ENCODE measurements at places on chromosomes 5 and 9. TPM values are rescaled to one million over a fixed set of nuclear protein-coding genes. Genes with fewer than 3 reads are reported as not detected.

DNA sequence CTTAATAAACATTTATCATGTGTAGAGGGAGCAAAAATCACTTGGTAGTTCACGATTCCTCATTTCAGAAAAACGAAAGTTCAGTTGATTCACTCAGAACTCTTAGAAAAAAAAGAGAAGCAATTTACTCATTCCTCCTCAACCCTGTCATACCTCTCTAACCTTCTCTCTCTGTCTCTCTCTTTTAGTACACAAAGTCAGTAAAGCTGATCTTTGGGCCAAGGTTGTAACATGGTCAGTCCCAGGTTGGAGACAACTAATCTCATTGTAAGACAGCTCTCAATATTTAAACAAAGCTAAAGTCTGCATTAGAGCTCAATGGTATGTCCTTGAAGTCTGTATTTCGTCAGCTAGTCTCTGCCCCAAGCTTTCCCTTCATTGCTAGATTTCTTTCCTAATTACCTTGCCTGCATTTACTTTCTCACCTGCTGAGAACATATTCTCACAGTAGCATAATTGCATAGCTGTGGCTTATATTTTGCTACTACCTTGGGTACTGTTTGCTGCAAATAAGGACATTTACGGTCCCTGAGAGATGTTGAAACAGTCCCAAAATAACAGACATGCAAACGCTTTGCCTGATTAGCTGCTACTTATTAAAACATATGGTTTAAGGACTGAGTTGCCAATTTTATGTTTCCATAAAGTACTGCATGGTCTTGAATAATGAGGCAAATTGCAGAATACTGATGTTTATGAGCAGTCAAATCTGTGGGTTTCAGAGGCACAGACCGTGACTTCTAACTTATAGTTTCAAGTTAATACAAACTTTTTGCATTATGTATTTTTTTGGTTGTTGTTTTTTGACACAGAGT lies 138.3 kb downstream of the GPBP1 start:
- no peak for DNase-seq

GRCh38 chr9:131845305-131846298 lies 105.7 kb upstream of the RAPGEF1 start:
- DNase-seq: no peak

FOXD4L6 gene
- total RNA-seq: not detected

- peak; percentile 54 for DNase-seq
Observed at GRCh38 chr5:159444441-159445082, 114.3 kb upstream of the IL12B start.

GNAQ gene
- total RNA-seq: 30.4 TPM

- DNase-seq: peak; percentile 82
Observed at GRCh38 chr9:132631280-132631679, 38.5 kb downstream of the DDX31 start.

GRCh38 chr5:127958421-127959011 lies 125.0 kb upstream of the SLC12A2 start:
- DNase-seq: no peak

SLIT3 gene
- 8.0 TPM for total RNA-seq

FAM81B gene
- total RNA-seq: not detected

C9orf85 gene
- total RNA-seq: 17.3 TPM

- no peak for DNase-seq
Observed at GRCh38 chr5:82151662-82152061, 126.5 kb downstream of the RPS23 start.

IL4 gene
- total RNA-seq: not detected

- DNase-seq: no peak
Observed at GRCh38 chr9:77022783-77023440, 3.5 kb downstream of the FOXB2 start.

- DNase-seq: no peak
Observed at GRCh38 chr9:135615666-135616618, 23.4 kb downstream of the GLT6D1 start.

GRCh38 chr9:134348404-134349155 lies 22.3 kb downstream of the RXRA start:
- no peak for DNase-seq

DNA sequence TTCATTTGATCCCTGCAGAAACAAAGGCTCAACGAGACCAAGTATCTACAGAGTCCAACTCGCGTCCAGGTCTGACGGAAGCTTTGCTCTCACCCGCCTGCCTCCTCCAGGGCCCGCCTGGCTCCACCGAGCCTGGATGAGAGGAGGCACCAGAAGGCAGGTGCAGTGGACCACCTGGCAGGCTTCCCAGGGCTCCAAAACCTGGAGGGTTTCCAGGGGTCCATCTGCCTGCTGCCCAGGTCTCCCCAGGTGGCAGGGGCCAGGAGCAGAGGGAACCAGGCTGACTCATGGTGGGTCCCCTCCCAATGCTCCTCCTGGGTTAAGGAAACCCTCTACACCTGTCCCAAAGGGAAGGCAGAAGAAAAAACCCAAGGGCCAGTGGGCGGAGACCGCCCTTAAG lies 59.5 kb downstream of the VAV2 start:
- DNase-seq: no peak

- DNase-seq: no peak
Observed at GRCh38 chr5:170495825-170496661, 7.8 kb upstream of the KCNIP1 start.

GRCh38 chr9:123485216-123485615 lies 129.2 kb downstream of the CRB2 start:
- DNase-seq: no peak

DNA sequence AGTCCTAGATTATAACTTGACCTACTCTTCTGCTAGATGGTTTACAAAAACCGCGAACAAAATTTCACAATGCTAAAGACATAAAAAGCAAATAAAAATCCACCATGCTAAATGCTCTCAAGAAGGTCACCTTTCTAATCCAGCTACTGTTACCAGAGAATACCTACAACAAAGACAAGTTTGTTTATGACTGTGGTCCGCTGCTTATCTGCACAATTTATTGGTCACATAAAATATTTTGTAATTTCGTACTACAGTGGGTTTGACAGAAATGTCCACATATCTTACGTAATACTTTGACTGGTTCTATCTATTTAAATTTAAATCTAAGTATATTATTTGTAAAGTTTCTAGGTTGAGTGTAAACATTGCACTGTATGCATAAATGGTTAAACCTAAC lies 257.6 kb upstream of the ZNF608 start:
- no peak for DNase-seq

Measured in fibroblast of lung (primary cell).